ENCODE measurements at places on chromosomes 7 and 10. TPM values are rescaled to one million over a fixed set of nuclear protein-coding genes. Genes with fewer than 3 reads are reported as not detected.

- peak; percentile 48 for DNase-seq
Measured at GRCh38 chr10:69800109-69800508, 1.6 kb upstream of the COL13A1 start.

- DNase-seq, result no peak
Measured at GRCh38 chr10:5555881-5556280, 31.1 kb downstream of the CALML3 start.

DNA sequence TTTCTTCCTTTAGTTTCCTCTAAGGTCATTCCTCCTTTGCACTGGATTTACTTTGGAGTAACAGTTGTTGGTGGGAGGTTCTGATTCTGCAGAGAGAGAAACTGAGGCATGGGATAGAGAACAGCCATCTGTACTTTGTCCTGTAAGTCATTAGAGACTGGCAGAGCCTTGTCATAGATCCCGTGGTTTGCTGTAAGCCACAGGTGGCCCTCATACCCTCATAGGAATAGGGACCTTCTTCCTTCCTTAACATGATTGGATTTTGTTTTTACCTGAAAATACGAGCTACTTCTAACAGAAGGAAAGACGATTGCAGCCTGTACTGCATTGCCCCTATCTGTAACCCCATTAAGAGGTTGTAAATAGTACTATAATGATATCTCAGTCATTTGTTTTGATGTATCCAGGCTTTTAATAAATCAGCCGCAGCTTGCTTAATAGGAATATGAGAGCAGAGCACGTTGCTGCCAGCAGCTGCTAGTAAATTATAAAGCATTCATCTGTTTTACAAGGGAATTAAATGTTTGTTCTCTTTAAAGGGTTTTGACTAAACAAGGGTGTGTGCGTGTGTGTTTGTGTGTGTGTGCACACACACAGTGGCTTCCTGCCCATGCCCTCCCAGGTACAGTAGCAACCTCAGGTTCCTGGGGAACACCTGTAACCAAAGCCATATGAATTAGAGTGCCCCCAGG is 249.8 kb downstream of the AUTS2 start:
- DNase-seq, result no peak

GRCh38 chr10:101932183-101932582 is 88.6 kb upstream of the KCNIP2 start:
- no peak for DNase-seq

DNA sequence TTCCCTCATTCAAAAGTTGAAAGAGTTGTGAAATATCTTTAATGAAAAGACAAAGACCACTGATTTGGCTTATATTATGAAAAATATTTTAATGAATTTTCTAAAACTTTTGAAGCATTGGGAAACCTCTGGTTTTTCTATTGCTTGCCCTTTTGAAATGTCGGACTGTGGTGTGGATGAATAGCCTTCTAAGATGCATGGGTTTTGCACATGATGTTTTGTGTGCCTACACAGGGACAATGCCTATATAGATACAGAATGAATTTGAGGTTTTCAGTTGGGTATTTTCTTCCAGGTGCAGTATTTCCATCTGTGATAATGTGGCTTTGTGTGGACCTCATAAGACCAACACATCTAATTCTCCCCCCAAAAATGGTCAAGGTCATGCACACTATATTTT is 1437.9 kb downstream of the REEP3 start:
- no peak for DNase-seq

GRCh38 chr10:31098046-31098445 is 66.4 kb upstream of the ZNF438 start:
- DNase-seq, result no peak

GRCh38 chr10:7592627-7593026 is 74.1 kb downstream of the ITIH5 start:
- DNase-seq, result no peak

GRCh38 chr7:158129037-158130022 is 458.3 kb downstream of the PTPRN2 start:
- DNase-seq, result no peak

DNA sequence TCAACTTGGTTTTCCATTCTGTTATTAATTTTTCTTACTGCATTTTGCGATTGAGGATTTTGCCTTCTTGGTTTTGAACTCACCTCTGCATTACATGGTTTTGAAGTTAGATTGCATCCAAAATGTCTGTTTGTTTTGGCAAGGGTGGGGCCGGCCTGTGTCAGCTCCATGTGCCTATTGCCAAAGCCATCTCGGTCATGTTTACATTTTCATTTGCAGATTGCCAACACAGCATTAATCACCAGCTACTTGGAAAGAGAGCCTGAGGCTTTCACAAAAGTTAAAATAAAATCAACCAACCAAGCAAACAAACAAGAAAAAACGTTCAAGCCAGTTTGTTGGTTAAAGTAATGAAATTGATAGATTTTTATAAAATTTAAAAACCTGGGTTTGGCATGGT is 695.8 kb downstream of the TYW1 start:
- DNase-seq, result no peak

GRCh38 chr7:2651336-2651735 is 19.6 kb downstream of the TTYH3 start:
- DNase-seq, result no peak

The CHST15 gene
- 35.9 TPM for total RNA-seq

The CALHM1 gene
- total RNA-seq, result not detected

The RAMP3 gene
- not detected for total RNA-seq

The ANKRD1 gene
- total RNA-seq, result 5.2 TPM

The CPXM2 gene
- 0.92 TPM for total RNA-seq

Data from mesothelial cell of epicardium (in vitro differentiated cells).